Mammary epithelial cell (primary cell): ENCODE measurements at places on chromosomes 6 and 20.

DNA sequence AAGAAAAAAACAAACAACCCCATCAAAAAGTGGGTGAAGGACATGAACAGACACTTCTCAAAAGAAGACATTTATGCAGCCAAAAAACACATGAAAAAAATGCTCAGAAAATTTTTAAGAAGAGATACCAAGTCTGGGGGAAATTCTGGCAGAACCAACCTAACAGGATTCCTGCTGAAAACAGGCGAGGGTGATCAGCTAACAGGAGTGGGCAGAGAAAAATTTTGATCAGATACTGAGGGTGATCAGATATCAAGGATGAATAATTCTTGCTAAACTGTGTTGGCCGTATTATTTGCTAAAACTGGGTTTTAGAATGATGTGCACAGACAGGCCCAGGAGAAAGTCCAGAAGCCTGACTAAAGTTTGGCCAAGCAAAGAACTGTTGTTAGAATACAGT is 557.3 kb downstream of the CD109 start:
- DNase-seq: peak; percentile 22

DNA sequence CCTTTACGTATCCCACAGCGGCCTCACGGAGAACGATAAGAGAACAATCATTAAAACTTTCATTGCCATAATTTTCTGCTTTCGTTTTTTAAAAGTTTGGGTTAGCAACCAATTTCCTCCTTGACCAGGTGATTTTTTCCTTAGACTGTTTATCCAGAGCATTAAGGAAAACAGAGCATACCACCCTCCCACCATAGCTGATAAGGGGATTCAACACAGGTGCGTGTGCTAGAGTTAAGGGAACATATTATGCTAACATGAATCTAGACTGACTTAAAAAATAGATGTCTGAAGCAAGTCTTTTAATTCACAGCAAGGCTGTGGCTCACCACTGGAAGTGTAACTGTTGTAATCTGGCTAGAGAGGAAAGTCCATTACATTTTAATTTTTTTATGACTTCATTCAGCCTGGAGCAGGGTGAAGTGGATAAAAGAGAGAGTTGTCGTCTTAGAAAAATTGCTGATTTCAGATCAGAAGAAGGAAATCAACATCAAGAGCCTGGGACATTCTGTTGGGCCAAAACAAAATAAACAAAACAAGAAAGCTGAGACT is 5.5 kb upstream of the SLC22A2 start:
- DNase-seq: no peak

GRCh38 chr6:163281634-163282033 is 132.9 kb upstream of the QKI start:
- no peak for DNase-seq

DNA sequence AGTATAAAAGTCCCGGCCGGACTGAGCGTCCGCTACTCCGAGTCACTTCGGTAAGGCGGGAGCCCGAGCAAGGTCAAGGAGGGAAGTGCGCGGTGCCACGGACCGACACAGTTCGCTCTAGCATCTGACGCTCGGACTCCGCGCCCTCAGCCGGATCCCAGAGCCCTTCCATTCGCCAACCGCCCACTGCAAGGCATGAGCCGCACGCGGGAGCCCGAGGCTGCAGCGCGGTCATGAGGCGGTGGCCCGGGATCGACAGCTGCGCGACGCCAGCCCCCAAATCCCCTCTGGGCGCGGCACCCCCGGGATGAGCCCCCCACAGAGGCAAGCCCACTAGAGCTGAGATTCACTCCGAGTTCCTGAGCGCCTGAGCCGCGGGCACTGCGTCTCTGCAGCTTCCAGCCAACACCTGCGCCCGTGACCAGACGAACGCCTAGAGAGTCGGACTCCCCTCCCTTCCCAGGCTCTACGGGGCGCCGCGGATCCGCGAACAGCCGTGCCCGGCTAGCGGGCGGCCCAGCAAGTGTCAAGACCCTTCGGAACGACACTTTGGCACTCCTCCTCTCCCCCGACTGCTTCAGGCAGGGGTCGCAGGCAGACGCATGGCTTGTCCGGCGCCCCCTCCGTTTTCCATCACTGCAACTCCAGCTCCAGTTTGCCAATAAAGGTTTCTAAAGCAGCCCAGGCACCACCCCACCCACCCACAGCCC is 725 bp upstream of the ISM1 start:
- peak; percentile 45 for DNase-seq

DNA sequence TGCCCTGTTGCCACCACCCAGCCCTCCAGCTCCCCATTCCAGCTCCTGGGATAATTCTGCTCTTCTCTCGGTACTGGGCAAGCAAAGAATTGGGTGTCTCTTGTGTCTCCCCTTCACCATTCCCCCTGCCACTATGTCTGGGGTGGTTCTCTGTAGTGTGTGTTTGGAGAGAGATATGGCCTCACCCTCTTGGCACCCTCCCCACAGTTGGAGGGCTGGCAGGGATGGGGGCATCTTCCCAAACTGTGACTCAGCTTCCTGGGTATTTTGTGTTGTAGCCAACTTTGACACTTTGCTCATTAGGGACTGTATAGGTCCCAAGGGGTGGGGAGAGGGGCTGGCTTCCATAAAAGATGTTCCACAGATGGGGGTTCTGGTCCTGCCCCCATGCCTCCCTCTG is 1.7 kb downstream of the TNXB start:
- DNase-seq: no peak

DNA sequence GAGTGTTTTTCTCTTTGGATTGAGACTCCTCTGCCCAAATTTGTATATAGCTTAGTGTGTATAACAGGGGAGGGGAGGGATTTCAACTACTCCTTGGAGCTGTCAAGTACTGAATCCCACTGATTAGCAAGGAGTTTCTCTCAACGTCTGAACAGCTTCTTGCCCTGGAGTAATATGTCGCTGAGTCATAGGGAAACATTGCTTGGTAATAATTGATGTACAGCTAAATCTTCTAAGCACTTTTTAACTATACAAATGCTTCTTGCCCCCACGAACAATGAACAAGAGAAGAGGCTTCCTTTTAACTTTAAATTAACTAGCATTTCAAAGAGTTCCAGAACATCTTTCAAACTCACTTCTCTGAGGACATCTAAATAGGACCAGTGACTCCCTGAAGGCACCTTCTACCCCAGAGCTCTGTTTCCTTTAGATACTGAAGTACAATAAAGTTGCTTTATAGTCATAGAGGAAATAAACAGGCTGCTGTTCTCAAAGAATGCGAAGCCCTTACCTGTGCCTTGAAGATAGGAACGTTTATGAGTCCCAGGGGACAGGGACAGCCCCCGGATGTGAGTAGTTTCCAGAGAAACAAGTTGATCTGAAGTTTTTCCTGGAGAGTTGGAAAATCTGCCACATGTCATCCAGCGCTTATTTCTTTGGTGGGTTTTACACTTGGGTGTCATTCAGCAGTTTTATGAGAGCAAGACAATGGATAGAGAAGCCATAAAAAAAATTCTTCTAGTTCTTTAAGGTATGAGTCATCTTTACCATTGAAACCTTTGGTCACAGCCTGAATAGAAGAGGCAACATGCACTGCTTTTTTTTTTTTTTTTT is 462.5 kb upstream of the BTBD3 start:
- DNase-seq: peak; percentile 86

DNA sequence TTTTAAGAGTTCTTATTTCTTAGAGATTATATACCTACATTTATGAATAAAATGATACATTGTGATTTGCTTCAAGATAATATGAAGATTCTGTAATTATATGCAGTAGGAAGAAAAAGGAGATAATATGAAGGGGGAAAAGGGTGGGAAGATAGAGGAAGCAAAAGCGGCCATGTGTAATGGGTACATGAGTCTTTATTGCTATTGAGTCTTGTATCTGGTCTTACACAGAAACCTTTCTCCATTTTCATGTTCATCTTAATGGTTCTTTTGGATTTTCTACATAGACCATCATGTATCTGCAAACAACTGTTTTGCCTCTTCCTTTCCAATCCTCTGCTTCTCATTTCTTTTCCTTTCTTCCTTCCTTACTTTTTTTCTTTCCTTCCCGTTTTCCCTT is 36.1 kb downstream of the PHF20 start:
- DNase-seq: no peak

- peak; percentile 79 for DNase-seq
Measured at GRCh38 chr20:64224351-64225170, 31.0 kb upstream of the PCMTD2 start.

DNA sequence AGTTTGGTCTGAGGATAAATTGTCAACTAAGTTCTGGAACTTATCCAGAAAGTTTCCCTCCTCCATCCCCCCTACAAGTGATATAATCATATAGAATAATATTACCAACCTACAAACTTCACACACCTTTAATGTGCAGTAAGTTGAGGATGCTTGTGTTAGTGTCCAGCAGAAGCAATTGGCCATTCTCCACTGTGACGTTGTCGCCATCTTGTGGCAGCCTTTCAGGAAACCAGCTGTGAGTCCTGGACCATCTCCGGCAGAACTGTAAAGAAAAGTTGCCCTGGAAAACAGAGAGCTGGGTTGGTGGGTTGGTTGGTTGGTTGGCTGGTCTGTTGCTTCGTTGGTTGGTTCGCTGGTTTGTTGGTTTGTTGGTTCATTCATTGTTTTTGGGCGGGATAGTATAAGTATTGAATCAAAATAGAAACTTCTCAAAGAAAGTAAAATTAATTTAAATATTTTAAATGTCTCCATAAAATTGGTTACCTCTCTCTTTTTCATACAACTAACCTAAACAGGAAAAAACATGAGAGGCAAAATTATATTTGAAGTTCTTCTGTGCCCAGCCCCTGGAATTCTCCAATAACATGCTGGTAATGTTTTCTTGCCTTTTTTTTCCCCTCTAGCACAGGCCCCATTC is 127.5 kb downstream of the PKHD1 start:
- peak; percentile 55 for DNase-seq

- DNase-seq: no peak
Measured at GRCh38 chr6:167712731-167713475, 113.8 kb upstream of the AFDN start.

GRCh38 chr6:57220083-57220703 is 1.9 kb downstream of the RAB23 start:
- peak; percentile 4 for DNase-seq

- no peak for DNase-seq
Measured at GRCh38 chr20:58188527-58188926, 39.9 kb downstream of the ANKRD60 start.
